ENCODE measurements at places on chromosomes 1 and 21.

DNA sequence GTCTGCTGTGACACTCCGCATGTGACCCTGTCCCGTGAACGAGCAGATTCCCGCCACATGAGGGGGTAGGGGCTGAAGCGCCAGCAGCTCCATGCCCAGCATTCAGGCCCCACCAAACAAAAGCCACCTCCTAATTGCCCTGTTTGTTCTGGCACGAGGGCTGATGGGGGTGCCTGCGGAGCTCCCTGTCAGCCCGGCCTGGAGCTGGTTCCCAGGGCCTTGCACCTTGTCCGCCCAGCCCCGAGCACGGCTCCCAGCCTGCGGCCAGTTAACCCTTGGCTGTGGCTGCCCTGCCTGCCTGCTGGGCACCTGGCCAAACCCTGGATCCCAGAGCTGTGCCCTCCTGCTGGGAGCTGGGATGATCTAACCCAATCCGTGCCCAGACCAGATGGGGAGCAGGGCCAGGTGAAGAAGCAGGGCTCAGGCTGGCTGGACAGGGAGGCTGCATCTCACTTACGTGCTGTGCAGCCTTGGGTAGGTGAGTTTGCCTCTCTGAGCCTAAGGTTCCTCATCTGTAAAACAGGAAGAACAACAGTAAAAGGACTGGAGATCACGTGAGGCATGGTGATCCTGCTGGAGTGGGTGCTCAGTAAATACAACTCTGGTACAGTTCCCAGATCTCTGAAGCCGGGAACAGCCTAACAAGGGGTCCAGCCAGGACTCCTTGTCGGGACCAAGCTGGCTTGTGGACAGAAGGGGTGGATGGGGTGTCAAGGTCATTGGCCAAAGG is 110.9 kb upstream of the IFFO2 start:
- no peak for DNase-seq

GRCh38 chr1:43711524-43712386 is 4.4 kb downstream of the ST3GAL3 start:
- no peak for DNase-seq

DNA sequence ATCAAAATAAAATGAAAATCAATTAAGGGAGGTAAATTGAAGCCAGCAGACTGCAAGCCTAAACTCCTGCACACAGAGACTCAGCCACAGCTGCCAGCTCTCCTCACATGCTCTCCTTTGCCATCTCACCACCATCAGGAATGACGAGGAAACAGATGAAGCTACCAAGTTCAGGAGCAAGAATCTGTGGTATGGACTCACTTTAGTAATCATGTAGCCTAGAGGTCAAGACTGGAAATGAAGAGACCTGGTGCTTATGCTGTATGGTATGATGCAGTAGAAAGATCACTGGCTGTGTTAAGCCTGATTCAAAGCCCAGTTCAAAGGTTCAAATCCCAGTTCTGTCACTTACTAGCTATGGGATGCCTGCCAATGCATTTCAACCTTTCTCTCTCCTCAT is 78.9 kb upstream of the CAMK1G start:
- no peak for DNase-seq

DNA sequence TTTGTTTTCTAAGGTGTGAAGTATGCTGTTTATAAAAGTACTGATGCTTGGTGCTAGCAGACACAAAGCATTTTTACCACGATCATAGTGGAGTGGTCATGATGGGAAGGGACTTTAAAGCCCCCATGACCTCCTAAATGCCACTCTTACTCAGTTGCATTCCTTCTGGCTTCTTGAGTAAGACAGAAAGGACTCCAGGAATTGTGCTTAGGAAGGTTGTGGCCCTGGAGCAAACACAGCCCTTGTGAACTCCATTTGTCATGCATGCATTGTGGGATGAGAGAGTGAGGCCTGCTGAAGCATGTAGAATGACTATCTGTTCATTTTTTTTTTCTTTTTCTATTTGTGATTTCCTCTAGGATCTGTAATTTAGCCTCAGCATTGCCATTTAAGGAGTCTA is 34.2 kb downstream of the AK5 start:
- DNase-seq, result no peak

DNA sequence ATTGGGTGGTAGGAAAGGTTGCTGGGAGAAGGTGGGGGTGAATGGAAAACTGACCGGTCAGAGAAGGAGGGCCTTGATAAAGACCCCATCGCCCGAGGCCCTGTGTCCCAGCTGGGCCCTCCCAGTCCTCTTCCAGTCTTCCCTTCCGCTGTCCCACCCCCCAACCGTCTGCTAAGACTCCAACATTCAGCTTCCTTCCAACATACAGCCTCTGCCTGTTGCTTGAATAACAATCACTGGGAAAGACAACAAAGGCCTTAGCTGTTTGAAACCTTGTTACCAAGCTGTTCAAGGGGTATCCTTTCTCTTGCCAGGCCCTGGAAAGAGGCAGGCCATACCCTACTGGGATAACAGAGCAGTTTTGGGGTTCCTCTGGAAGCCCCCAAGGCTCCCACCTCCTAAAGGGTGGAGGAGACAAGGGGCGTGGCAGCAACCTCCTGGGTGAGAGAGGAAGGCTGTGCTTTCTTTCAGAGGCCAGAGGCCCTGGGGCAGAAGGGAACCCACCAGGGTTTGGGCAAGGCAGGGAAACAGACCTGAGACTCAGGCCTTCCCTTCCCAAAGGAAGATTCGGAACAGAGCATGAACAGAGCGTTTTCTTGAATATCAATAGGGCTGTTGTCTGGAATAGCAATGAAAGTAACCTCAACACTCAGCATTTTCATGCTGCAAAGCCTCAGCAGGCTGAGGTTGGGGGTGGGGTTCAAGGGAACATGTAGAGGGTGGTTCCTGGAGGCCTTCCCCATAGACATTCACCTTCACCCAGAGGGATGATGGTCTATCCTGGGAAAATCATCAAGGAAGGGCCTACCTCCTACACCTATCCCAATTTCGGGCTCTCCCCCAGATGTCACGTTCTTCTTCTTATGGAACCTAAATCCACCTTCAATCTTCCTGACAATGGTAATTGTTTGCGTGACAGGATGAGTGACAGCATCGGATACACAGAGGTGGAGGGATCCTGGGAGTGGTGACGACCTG is 4.1 kb downstream of the ETNK2 start:
- DNase-seq, result no peak

GRCh38 chr1:227318016-227318852 is at the start of gene CDC42BPA:
CDC42BPA (minus strand) TSS chr1:227318492; CDS start chr1:227317182, 1,310 bp downstream.
- DNase-seq, result peak; percentile 96

- no peak for DNase-seq
These were observed 680 bp downstream of the MAGOH start for GRCh38 chr1:53237638-53238037.
